ENCODE measurements at places on chromosomes 11 and 22.

DNA sequence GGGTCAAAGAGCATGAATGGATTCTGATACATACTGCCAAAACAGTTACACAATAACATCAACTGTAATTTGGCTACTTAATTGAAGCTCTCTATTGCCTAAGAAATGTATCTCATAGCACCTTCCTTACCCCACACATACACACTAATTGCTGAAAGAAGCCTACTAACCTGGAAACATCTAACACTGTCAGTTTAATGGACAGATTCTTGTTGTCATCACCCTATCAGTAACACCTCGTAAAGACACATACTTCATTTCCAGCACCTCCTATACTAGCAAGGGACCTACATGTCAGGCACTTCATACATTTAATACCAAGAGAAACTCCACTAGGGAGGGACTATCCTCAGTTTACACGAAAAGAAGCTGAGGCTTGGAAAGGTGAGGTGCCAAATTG is 9.9 kb downstream of the NAP1L4 start:
- no peak for DNase-seq

- DNase-seq: no peak
Measured at GRCh38 chr11:68051191-68052136, 12.6 kb downstream of the TCIRG1 start.

- no peak for DNase-seq
Measured at GRCh38 chr11:73225001-73225686, 7.1 kb downstream of the P2RY2 start.

DNA sequence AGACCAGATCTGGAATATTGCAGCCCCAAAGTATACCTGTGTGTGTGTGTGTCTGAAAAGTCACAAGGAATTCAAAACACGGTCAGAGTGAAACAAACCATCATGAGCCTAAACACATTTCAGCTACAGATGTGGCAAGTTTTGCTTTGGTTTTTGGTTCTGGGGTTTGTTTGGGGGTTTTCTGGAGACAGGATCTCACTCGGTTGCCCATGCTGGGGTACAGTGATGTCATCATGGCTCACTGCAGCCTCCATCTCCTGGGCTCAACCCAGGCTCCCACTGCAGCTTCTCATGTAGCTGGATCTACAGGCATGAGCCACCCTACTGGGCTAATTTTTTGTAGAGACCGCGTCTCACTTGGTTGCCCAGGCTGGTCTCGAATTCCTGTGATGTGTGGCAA is 41.4 kb upstream of the PHF21A start:
- no peak for DNase-seq

GRCh38 chr22:35330258-35330861 is 30.7 kb downstream of the TOM1 start:
- DNase-seq: peak; percentile 87

GRCh38 chr22:47278655-47279054 is 516.2 kb downstream of the TBC1D22A start:
- no peak for DNase-seq

GRCh38 chr11:70031631-70032469 is 46.3 kb upstream of the ANO1 start:
- no peak for DNase-seq

DNA sequence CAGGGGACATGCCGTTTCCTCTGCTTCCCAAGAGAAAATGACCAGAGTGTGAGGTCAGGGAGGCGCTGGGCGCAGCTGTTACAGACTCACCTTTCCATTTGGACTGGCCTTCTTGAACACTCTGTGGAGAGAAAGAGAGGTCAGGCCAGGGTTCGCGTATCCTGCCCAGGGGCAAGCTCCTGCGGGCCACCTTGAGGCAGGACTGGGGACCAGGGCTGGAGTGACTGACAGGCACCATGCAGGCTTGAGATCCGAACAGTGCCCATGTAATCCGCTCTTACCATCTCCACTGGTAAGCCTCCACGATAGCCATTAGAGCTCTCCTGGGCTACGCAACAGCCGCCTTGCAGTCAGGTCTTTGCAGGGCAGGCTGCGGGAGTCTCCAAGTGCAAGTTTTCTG is 49.3 kb downstream of the TPBGL start:
- no peak for DNase-seq

- DNase-seq: peak; percentile 64
Measured at GRCh38 chr22:31969789-31970489, 25.6 kb downstream of the YWHAH start.

- DNase-seq: no peak
Measured at GRCh38 chr11:32658639-32659406, 75.2 kb downstream of the EIF3M start.

DNA sequence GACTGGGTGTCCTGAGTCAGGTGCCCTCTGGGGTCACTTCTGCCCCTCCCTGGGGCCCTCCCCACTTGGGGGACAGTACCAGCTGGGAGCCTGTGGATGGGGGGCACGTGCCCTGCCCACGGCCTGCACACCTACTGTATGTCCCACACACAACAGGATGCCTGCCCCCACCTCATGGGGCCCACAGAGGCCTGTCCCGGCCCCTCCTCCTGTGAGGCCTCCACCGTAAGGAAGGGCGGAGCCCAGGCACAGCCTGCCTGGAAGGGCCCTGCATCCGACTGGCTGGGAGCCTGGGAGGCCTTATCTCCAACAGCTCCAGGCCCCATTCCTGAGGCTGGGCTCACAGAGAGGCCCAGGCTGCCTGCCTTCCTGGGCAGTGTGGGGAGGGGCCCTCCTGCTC is 47.8 kb downstream of the BRSK2 start:
- peak; percentile 86 for DNase-seq

GRCh38 chr11:85810521-85810870 is 445 bp downstream of the SYTL2 start:
- DNase-seq: no peak

DNA sequence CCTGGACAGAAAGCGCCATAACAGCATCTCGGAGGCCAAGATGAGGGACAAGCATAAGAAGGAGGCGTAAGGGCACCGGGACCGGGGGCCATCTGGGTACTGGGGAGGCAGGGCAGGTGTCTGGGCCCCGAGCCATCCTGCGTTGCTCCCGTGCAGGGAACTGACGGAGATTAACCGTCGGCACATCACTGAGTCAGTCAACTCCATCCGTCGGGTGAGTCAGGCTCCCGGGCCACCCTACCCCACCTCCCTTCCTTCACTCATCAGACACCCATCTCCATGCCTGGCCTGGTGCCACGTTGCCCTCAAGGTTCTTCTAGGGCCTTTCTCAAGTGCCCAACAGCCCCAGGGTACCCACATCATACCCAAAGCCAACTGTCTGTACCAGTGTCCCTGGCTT is 15.0 kb downstream of the PLCB3 start:
- DNase-seq: peak; percentile 48

GRCh38 chr11:43998308-43998707 is 49.5 kb upstream of the ACCSL start:
- DNase-seq: no peak

DNA sequence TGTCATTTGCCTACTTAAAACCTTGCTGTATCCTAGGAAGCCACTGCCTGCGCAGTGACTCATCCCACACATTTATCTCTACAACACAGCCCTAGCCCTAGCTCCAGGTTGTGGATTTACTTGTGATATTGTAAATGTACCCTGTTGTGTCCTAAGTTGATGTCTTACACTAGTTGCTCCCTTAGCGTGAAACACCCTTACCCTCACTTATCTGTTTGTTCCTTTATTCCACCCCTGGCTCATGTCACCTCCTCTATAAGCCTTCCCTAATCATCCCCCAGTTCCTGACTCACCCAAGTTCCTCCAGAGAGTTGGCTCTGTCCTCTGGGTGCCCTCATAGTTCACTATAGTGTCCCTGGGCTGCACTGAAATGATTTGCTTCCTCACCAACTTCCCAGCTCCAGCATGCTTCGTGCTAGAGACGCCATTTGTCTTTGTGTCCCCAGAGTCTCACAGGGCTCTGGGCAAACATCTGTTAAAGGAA is 431.8 kb upstream of the FAT3 start:
- DNase-seq: no peak

GRCh38 chr11:118129471-118130172 is 23.0 kb downstream of the SCN4B start:
- DNase-seq: no peak

DNA sequence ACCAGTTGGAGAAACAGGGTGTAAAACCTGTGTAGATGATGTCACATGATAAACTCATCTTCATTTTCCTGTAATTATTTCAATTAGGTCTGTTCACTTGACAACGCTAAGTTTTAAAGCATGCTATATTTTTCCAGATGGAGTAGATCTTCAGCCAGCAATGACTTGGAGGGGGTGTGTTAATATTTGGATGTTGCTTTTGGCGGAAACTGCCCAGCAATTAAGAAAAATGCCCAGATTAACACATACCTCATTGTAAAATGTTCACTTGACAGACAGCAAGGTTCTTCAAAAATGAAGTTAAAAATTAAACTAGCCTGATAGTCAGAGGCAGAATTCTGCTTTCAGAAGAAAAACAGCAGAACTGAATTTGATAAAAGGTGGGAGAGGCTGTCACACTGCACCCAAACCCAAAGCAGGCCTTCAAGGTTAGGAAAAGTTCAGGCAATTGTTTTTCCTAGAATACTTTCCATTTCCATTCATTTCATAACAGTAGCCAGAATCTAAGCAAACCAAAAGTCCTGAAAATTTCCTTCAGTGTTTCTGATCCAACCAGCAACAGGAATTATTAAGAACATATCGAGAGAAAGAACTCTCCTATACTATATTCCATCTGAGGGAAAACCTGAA is 33.0 kb downstream of the VSIG10L2 start:
- DNase-seq: no peak

DNA sequence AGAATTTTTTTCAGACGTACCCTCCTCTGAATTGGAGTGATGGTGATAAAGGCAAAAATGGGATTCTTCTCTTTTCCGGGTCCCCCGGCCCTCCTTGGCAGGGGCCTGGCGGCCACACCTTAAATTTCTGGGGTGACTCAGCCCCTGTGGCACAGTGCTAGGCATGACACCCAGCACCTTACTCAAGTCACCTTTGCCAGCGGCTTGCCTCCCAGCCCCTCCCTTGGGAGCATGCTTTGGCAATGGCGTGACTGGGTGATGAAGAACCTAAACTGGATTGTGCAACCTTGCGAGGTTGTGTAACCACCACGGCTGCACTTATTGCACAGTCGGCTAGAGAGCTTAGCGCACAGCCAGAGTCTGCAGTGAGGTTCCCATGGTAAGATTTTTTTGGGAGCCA is 16.2 kb upstream of the LDLRAD3 start:
- DNase-seq: peak; percentile 92

- DNase-seq: peak; percentile 94
Measured at GRCh38 chr22:30829901-30830550, 135.4 kb downstream of the OSBP2 start.

DNA sequence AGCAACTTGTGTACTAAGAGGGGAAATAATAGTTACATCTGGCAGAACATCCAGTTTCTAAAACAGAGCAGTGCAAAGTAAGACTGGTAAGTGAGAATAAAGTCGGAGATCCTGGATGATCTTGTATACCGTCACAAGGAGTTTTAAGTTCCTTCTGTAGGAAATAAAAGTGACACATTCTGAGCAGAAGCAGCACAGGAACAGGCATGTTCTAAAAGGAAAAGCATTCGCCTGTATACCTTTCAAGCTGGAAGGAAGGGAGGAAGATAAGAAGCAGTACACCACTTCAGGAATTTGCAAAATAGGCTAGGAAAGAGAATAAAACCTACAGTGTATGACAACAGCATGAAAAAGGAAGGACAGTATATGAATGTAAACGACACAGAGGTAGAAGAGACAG is 106.2 kb upstream of the TP53AIP1 start:
- DNase-seq: no peak

GRCh38 chr11:86978247-86978646 is 23.1 kb upstream of the FZD4 start:
- peak; percentile 81 for DNase-seq

- DNase-seq: peak; percentile 100
Measured at GRCh38 chr22:40499209-40499623, 128.8 kb downstream of the SGSM3 start.

DNA sequence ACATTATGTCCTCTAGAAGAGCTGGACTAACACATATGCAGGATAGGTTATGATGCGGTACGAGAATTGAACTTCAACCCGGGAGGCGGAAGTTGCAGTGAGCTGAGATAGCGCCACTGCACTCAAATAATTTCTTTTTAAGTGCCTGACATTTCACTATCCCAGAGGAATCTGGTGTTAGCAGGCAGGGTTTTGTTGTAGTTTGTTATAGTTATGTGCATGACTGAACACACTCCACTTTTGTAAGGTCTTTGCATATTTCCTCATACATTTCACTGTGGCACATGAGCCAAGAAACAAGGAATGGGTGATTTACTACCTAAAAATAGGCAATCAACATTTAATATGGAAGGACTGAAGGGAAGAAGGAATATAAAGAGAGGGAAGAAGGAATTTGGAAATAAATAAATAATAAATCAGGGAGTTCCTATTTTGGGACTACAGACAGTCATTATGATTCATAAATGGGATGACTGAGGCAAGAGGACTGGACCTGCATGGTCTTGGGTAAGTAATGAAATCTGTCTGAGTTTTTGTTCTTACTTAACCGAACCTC is 8.7 kb upstream of the HIPK3 start:
- DNase-seq: peak; percentile 65

GRCh38 chr22:42428760-42429159 is 3.4 kb downstream of the NFAM1 start:
- DNase-seq: no peak
